ENCODE measurements at places on chromosomes 13 and 19.

DNA sequence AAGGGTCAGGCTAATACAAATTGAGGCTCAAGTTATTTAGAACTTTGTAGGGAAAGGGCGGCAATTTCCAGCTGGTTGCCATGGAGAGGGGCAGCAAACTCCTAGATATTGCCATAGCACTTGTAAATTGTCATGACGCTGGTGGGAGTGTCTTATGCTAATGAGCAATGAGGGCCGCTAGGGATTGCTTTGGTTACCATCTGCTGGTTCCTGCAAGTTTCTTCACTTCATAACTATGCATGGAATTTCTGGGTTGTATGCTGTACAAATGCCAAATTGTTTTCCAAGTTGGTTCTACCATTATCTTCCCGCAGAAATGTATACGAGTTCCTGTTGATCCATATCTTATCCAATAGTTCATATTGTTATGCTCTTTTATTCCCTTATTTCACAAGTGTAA, 1339.4 kb downstream of the EFNB2 start:
- no peak for DNase-seq

GRCh38 chr19:17754634-17755442, 3.6 kb downstream of the FCHO1 start:
- DNase-seq, result no peak

GRCh38 chr19:51573331-51573730, 2.2 kb downstream of the ZNF175 start:
- DNase-seq, result no peak

GRCh38 chr19:4139614-4140236, 13.7 kb upstream of the CREB3L3 start:
- peak; percentile 18 for DNase-seq

GRCh38 chr13:46035066-46035465, 17.5 kb downstream of the ZC3H13 start:
- no peak for DNase-seq

- DNase-seq, result no peak
These were observed 11.2 kb downstream of the ACTN4 start for GRCh38 chr19:38658462-38659306.

GRCh38 chr13:112592647-112593046, 4.7 kb upstream of the TUBGCP3 start:
- DNase-seq, result no peak

DNA sequence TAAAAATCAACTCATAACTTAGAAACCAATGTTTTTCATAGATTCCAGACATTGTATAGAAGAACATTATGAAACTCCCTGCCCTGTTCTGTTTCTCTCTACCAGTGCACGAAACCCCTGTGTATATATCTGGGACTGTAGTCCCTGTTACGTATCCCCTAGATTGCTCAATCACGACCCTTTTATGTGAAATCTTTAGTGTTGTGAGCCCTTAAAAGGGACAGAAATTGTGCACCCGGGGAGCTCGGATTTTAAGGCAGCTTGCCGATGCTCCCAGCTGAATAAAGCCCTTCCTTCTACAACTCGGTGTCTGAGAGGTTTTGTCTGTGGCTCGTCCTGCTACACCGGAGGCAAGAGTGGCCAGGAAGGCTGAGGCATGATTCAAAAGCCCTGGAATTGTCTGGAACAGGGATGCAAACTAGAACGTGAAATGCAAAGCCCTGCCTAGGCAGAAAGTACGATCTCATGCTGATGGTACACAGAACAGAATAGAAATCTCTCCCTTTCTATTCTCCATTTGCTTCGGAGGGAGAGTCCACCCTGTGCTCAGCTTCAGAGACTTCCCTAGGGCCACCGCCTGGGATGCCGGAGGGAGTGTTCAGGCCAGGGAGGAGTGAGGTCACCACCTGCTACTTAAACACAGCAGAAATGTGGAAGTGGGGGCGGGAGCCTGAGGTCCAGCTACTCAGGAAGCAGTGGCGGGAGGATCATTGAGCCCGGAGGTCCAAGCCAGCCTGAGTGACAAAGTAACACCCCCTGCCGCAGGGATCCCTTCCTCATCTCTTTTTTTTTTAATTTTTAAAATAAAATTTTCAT, 758 bp upstream of the ZNF888 start:
- DNase-seq, result no peak

GRCh38 chr13:110685305-110686020, 20.5 kb downstream of the CARS2 start:
- no peak for DNase-seq

DNA sequence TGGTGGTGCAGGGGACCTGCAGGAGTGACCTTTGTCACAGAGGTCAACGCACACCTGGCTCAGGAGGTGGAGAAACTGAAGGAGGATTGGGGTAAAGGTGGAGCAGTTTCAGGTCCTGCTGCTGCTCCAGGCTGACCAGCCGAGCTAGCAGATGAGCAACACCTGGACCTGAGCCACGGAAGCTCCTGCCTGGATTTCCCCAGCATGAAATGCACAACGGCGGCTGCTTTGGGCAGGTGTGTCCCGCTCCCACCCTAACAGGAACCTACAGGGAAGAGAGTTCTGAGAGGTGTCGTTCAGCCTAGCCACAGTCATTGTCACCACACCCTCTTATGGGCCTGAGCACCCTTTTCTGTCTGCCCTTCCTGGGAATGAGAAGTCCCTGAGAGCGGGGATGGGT, 15.7 kb upstream of the CD177 start:
- no peak for DNase-seq

DNA sequence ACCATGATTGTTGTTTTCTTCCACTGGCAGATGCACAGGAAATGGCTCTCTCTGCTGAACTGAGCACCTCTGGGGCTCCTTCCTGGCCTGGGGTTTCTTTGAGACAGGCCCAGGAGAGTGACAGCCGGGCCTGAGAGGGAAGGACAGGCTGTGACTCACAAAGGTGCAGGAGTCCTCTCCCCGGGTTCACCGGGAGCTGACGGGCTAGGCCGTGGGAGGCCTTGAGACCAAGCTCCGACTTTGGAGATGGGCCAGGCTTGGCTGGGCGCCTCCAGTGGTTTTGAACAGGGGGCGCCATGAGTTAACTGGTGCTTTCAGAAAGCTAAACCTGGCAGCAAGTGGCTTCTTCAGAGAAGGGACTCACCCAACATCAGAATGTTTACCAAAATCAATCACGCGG, 143.4 kb downstream of the URI1 start:
- DNase-seq, result no peak

GRCh38 chr13:80235166-80235966, 105.6 kb downstream of the SPRY2 start:
- no peak for DNase-seq

DNA sequence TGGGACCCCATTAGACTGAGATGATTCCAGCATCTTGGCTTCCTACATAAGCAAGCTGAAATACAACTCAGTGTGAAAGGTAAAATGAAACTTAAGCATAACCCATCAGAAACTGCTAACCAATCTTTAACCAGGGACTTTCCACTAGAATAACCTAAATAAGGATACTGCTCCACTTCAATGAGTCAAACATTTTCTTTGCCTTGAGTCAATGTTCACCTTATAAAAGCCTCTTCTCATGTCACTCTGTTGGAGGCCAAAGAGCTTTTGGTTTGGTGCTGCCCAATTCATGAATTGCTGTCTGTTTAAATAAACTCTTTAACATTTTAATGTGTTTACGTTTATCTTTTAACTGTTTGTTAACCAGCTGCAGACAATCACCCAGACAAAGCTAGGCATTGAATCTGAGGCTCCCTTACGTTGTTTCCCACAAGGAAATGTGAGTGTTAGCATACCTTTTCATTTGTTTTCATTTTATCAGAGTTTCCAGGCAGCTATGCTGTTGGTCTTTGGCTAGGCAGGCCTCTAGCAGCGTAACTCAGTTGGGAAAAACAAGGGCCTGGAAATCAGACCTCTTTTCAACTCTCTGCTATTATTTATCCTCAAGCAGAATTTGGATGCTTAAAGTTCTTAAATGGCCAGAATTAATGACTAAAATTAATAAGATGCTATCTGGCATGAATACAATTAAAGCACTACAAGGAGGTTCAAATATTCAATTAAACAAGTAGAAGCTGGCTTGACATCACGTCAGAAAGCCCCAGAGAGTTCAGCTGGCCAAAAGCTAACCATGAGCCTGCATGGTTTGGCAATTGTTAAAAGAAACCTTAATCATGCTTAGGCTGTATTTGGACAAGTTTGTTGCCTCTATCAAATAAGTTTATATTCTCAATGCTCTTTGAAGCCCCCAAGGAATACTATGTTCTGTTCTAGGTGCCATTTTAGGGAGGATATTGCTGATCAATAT, 200.2 kb downstream of the DCLK1 start:
- DNase-seq, result no peak

- no peak for DNase-seq
These were observed 3.6 kb upstream of the REXO1 start for GRCh38 chr19:1851654-1852580.

DNA sequence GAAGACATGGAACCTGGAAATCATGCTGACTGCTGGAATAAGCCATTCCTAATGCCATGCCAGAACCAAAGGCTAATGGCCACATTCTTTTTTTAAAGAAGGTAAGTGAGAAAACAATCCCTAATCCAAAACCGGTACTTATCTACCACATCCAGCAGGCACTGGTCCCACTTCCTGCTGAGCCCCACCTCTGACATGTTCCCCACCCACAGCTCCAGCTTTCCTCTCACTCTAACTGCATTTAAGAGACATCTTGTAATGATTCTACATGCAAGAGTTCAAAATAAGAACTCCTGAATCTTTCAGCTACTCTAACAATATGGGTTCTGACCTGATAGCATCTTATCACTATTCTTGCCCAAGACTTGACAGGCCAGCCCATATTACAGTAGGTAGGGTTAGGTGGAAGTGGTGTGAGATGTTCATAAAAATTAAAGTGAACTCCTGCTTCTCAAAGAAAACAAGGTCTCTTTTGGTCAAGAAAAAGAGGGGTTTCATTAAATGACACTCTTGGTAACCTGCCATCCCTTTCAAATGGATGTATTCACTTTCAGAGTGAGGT, 41.9 kb downstream of the N4BP2L2 start:
- no peak for DNase-seq

GRCh38 chr19:41616792-41617621, 9.9 kb downstream of the CEACAM4 start:
- DNase-seq, result no peak

DNA sequence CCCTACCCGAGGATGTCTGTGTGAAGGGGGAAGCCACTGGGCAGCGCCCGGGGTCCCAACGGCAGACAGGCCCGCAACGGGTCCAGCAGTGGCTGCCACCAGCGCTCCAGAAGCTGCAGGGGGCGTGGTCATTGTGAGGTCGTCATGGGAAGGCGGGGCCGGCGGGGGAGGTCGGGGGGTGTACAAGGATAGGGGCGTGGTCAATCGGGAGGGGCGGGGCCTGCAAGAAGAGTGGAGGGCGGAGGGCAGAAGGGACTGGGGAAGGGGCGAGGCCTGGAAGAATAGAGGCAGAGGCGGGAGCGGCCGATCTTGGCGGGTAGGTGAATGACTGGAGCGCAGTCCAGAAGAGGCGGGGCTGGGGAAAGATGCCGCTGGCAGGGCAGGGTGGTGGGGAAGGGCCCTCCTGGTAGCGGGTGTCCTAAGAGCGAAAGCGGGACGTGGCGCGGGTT, 4.4 kb downstream of the FUZ start:
- peak; percentile 49 for DNase-seq

DNA sequence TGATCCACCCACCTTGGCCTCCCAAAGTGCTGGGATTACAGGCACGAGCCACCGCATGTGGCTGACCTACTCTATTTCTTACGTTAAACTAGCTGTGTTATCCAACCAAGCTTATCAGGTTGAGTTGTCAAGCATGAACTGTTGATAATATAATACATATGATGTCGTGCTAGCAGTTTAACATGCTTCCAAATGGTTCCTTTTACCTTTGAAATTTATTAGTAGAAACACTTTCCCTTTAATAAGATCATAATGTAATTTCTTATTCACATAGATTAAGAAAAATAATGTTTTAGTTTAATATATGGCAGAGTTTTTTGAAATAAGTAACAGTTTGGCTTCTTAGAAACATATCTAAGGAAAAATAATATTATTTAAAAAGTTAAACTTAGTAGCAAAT, 34.4 kb upstream of the VWA8 start:
- no peak for DNase-seq

DNA sequence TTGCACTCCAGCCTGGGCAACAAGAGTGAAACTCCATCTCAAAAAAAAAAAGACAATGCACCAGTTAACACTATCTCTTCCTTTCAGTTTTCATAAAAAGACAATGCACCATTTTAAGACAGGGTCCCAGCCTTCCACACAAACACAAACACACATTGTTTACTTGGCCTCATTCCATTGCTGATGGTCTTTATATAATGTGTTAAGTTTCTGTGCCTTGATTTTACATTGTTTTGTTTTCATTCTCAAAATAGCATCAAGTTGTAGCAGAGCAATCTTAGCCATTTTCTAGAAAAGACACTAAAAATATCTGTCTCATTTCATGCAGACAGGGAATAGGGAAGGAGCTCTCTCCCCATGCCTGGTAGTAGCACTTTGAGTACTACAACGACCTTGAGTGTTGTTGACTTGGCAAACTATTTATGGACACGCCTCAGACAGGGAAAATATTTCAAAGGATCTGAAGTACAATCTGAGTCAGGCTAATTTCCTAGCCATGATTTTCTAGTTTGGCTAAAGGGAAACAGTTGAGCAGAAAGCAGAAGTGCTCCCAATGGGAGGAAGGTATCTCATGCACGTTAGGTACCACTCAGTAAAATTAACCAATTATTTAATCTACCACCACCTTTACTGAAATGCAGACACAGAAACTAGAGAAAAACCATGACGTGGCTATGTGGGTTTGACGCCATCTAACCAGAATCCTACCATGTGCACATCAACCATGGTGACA, 120.6 kb downstream of the ABCC4 start:
- no peak for DNase-seq

GRCh38 chr13:43077906-43078305, 54.5 kb downstream of the DNAJC15 start:
- no peak for DNase-seq

DNA sequence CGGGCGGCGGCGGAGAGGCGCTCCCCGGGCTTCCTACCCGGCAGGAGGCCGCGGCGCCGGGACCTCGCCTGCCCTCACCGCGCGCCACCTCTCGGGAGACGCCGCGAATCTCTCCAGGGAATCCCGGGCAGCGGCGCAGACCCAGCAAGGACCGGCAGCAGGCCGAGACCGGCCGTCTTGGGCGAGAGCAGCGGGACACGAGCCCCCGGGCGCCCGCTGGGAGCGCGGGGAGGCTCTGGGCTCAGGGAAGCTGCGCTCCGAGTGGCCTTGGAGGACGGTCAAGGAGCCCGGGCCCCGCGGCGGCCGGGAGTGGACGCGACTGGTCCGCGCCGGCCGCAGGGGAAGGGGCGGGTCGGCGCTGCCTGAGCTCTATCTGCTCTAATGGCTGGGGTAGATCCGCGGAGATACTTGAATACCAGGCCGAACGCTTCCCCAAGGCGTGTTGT, 14.7 kb downstream of the CDX2 start:
- DNase-seq, result no peak

- DNase-seq, result no peak
These were observed 31.6 kb downstream of the LACC1 start for GRCh38 chr13:43911278-43911677.

- DNase-seq, result no peak
These were observed 5.3 kb downstream of the F2RL3 start for GRCh38 chr19:16894080-16894479.

- DNase-seq, result no peak
These were observed 204.4 kb downstream of the MZT1 start for GRCh38 chr13:72523049-72523448.
